ENCODE measurements at places on chromosomes 2 and 18.

DNA sequence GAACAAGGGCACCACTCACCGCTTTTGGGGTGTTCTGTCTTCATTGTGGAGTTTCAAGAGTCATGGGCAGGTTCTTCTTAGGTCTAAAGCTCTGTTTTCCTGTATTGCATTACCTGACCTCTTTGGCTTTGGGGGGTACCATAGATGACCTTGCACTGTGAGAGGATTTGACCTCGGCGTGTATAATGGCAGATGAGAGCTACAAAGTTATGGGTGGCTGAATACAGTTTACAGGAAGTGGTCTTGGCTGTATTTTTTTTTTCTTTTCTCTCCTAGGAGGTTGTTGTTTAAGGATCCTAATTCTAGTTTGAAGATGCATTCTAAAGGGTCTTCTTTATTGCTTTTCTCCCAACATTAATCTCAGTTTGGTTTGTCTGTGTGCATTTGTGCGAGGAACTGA, 11.5 kb downstream of the GAL3ST2 start:
- DNase-seq: no peak

GRCh38 chr18:9521770-9522169, 46.5 kb downstream of the RALBP1 start:
- DNase-seq: no peak

- DNase-seq: no peak
Observed at GRCh38 chr2:224472137-224472536, 70.2 kb upstream of the FAM124B start.

- DNase-seq: no peak
Observed at GRCh38 chr2:84640411-84640810, 124.1 kb downstream of the DNAH6 start.

- no peak for DNase-seq
Observed at GRCh38 chr2:203583084-203583695, 48.1 kb upstream of the RAPH1 start.

GRCh38 chr2:9003616-9004337, at the start of gene MBOAT2:
Gene MBOAT2, minus strand, starts transcription at chr2:9003684. Its CDS starts 70 bp downstream, at chr2:9003614.
- peak; percentile 93 for DNase-seq

DNA sequence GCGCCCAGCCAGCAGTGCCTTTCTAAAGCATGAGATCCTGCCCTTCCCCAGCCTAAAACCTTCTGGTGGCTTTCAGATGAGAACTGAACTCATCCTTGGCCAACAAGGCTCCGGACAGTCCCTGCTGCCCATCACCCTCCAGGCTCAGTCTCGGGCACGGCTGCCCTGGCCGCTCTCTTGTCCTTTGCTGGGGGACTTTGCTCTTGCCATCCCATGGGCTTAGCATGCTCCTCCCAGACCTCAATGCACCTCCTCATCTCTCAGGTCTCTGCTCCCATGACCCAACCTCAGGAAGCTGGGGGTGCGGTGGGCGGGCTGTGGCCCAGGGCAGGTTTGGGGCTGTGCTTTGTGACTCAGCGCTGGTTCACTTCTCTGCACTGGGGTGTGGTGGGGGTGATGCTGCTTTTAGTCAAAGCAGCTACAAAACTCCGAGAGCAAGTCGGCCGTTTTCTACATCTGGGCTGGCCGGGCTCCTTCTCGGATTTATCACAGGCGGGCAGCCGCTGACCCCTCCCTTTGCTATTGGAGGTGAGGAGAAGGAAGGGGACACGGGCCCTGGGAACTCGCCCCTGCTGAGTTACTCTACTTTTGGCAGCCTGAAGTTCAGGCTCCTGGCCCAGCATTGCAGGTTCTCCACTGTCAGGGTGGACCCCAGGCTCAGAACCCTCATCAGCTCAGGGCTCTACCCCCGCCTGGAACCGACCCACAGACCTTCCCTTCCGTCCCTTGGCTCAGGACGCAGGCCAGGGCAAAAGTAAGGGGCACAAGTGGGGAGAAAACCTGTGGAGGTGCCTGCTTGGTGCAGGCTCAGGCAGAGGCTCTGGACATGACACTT, 90.6 kb upstream of the TAF1B start:
- DNase-seq: peak; percentile 61

- DNase-seq: no peak
Observed at GRCh38 chr2:241870611-241871537, 1.3 kb downstream of the RTP5 start.

DNA sequence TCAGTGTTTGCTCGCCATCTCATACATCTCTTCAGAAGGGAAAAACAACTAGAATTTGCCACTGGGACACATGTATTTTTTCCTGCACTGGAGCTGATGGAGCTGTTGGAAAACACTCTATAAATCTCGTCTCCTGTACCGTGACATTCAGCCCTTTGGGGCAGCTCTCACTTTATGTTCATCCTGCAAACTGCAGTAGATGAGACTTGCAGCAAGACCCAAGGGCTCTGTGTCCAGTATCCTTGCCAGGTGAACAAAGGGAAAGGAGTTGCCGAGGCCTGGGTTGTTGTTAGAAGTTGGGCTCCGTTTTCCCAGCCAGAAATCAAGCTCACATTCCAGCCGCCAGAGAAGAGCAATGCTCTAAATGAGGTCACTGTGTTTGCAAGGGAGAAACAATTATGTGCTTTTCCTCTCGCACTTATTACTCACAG, 285.1 kb downstream of the SLC4A3 start:
- DNase-seq: no peak

GRCh38 chr2:82494739-82495138, 1964.3 kb downstream of the SUCLG1 start:
- no peak for DNase-seq

DNA sequence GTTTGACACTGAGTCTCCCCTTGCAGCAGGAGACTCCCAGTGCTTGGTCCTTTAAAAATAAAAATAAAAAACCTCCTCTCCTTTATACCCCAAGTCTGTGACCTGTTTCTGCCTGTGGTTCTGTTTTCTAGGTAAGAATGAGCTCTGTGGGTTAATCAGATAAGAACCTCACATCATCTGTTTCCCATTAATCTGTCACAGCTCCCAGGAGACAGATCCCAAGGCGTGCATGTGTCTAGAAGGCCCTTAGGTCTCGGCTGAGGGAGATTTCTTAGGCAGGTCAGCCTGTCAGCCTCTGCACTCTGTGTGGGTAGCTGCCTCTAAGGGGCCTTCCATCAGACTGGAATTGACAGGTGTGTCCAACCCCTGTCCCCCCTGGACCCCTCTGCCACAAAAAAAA, 80.7 kb downstream of the FHOD3 start:
- no peak for DNase-seq

DNA sequence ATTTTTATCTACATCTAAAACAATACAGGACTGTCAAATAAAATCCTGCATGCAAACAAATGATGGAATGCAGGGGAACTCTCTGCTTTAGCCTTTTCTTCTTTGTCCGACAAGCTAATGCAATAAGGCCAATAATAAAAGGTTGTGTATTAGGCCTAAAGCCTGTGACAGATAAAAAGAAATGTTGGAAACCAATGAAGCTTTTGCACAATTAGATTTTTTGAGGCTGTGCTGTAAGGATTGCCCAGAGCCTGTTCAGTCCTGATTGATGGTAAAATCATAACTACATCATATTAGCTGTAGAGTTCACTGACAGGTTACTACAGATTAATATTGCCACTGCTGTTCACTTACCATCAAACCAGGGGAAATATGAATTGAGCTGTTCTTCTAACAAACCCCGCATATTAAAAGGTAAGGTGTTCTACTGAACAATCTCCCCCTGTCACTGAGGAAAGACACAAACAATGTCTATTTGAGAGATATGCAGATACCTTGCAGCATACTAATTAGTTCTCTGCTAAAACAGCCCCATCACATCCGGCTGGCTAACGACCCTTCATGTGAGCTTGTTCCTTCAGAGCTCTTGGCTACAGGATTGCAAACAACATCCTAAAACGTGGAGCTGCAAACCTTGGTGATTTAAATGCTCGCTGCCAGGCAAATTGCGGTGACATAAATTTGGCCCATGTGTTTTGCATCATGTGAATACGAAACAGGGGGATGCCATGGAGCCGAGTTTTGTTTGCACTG, 305.4 kb downstream of the MTX2 start:
- DNase-seq: no peak

GRCh38 chr2:37794717-37795116, 123.3 kb upstream of the CDC42EP3 start:
- no peak for DNase-seq

DNA sequence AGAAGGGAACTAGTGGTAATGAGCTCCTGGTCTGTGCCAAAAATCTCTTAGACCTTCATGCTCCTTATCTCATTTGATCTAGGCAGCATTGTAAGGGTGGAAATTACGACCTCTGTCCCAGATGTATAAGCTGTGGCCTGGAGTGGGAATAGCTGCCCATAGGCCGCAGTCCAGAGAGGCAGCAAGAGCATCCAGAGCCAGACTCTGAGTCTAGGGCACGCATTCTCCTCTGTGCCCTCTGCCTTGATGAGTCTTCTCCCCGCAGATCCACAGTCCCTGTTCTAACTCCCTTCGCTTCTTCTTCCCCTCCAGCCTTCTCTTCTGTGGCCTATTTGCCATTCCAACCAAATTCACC, 304.6 kb downstream of the MYCN start:
- DNase-seq: no peak

GRCh38 chr2:172285010-172285621, 142.3 kb upstream of the ITGA6 start:
- DNase-seq: no peak

DNA sequence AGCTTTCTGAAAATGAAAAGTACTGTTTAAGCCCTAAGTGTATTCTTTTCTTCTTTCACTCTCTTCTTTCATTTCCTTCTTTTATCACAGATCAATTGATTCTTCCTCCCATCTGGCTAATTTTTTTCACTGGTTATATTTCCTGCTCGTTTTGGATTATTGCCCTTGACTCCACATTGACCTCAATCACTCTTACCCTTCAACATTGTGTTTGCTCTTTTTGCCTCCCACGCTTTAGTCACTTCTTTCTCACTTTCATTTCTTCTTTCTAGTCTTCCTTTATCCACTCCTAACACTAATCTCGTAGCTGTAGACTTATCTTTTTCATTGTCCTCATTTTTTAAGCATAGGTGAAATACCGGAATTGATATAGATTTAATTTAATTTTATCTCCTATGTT, 320.3 kb upstream of the VRK2 start:
- peak; percentile 6 for DNase-seq

DNA sequence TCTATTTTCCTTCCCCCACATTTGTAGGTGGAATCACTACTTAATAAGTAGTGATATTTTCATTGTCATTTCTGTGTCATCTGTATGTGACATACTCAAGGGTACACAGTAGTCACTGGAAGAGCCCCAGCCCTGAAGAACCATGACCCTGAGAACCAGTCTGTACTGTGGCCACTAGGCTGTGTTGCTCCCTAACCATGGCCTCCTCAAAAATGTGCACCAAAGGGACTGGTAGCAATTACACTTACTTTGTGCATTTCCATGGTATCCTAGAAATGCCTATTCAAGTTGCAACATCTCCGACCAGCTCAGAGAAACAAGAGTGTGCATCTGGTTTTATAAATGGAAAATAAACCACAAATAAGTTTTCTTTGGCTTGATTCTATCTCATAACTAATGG, 155.1 kb downstream of the DOCK10 start:
- no peak for DNase-seq

GRCh38 chr18:35502052-35502451, 4.3 kb upstream of the INO80C start:
- DNase-seq: no peak

DNA sequence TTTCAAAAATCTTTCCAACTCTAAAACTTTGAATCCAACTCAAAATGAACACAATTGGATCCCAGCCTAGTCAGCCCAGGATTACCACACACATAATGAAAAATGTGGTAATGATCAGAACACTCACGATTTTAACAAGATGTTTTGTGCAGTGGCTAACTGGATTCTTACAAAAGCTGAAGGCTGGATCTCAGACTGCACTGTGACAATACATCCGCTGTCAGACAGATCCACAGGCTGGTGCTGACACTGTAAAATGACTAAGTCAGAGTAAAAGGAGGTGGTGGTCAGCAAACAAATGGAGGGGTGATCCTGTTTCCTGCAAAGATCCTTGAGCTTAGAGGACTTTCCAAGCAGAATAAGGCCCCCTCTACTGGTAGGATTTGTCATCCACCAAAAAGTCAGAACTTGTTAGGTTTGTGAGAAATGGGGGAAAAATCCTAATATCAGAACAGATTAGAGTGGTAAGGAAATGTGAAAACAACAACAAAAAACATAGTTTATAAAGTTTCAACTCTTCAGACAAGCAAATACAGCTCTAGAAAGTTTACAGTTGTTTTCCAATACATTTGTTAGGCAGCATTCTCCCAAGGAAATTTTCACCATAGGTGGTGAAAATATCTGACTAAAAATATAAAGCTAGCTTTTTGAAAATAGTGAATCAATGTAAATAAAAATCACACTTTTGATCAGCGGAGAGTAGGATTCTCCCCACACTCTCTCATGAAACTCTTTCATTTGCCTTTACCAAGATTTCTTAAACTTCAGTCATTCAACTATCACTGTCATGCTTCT, 211.9 kb downstream of the AGPS start:
- peak; percentile 34 for DNase-seq

DNA sequence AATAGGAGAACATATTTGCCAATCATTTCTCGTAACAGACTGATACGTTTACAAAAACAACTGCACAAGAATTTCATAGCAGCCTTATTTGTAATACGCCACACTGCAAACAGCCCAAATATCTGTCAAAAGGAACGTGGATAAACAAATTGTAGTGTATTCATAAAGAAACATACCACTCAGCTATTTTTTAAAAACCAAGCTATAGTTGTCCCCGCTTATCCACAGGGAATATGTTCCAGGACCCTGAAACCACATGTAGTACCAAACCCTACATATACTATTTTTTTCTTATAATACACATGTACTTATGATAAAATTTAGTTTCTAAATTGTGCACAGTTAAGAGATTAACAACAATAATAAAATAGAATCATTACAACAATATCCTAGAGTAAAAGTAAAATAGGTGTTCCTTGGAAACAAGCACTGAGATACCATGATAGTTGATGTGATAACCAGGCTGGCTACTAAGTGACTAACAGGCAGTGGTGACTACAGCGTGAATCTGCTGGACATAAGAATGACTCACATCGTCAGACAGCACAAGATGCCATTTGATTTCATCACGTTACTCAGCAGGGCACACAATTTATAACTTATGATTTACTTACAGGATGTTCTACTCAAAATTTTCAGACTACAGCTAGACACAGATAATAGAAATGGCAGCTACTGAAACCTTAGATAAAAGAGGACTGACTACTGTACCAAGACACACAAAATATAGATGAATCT, 367.4 kb downstream of the NCKAP5 start:
- DNase-seq: no peak

DNA sequence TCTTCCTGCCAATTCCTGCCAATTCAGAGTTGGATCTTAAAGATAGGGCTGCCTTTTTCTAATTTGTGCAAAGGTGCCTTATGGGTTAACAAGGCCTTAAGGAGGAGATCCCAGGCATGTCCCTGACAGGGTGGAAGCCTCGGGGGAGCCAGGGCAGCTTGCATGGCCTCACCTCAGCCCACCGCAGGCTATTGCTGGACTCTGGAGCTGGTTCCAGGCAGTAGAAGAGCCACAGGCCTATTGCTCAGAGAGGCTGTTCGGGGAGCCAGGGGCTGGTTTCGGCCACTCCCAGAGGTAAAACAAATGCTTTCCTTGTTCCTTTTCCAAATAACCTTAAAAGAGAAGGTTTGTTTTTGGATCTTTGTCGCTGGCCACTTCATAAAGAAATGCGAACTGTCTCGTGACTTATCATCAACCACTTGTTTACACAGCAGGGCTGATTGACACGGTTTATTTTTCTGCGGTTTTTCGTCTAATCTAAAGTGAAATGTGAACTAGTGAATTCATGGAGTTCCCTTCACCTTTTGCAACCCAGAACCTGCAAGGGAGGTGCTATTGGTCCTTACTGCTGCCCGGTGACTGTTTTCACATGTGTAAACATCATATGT, 108.6 kb downstream of the APOB start:
- no peak for DNase-seq

GRCh38 chr2:208017721-208018120, 7.6 kb downstream of the PLEKHM3 start:
- no peak for DNase-seq
